Right lobe of liver (tissue), 6 donors: ENCODE measurements at places on chromosomes 12 and 14. TPM values are rescaled to one million over a fixed set of nuclear protein-coding genes. Genes with fewer than 3 reads are reported as not detected.

CBLN3 gene
- total RNA-seq, result 1.5 TPM

HOXC10 gene
- total RNA-seq, result not detected

GRCh38 chr12:39622306-39622705, 2.7 kb upstream of the ABCD2 start:
- peaks cover 5% of the 10 kb centered on the region for H3K4me1 ChIP-seq
- no peak overlapping the region for H3K27ac ChIP-seq
- no peak overlapping the region for H3K4me3 ChIP-seq
- no peak for DNase-seq
- H3K36me3 ChIP-seq, result no peaks in the 10 kb centered on the region

GRCh38 chr14:88044776-88045446, 40.0 kb downstream of the GPR65 start:
- H3K4me3 ChIP-seq, result peak overlapping the region; percentile 17
- peak overlapping the region; percentile 97 for H3K27ac ChIP-seq
- no peaks in the 10 kb centered on the region for H3K36me3 ChIP-seq
- H3K4me1 ChIP-seq, result no peaks in the 10 kb centered on the region
- no peak for DNase-seq

TMEM132D gene
- not detected for total RNA-seq

DNA sequence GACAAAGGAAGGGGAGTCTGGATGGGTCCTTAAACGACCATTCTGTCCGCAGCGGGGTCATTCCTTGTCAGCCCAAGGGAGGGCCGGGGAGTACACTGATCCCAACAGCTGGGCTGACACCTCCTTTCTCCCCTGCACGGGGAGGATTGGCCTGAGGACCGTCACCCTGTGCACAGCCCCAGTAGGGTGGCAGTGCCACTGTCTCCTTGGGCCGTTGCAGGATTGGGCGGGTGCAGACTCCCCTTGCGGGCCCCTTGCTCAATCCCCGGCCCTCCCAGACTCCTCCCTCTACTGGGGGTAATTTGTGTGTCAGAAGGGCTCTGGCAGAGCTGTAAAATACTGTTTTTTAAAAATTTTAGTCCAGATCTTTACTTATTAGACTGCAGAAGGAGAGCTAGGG, 12.6 kb upstream of the AMN start:
- no peaks in the 10 kb centered on the region for H3K27me3 ChIP-seq
- H3K4me1 ChIP-seq, result peaks cover 5% of the 10 kb centered on the region
- no peak overlapping the region for H3K27ac ChIP-seq

GRCh38 chr12:54374562-54375258, 9.8 kb downstream of the ZNF385A start:
- H3K4me3 ChIP-seq, result no peak overlapping the region
- no peak for DNase-seq
- no peak overlapping the region for H3K27ac ChIP-seq
- H3K27me3 ChIP-seq, result no peaks in the 10 kb centered on the region
- no peaks in the 10 kb centered on the region for H3K4me1 ChIP-seq
- no peaks in the 10 kb centered on the region for H3K36me3 ChIP-seq

DNA sequence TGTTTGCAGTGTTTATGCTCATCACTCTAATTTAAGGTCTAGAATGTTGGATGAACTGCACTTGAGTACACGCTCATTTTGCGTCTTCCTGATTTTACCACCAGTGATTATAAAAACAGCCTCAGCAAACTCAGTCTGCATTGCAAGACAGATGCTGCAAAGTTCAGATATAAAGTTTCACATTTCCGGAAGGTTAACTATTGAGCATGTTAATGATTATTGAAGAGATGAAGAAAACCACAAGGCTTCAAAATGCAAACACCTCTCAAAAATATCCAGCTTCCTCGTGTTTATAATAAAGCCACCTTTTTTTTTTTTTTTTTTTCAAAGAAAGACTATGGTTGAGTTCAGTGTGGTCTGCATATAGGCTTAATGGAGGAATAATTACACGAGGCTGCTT, 92.1 kb upstream of the BMP4 start:
- H3K4me1 ChIP-seq, result no peaks in the 10 kb centered on the region
- no peak overlapping the region for H3K4me3 ChIP-seq
- H3K27ac ChIP-seq, result no peak overlapping the region
- H3K27me3 ChIP-seq, result no peaks in the 10 kb centered on the region
- no peaks in the 10 kb centered on the region for H3K36me3 ChIP-seq
- DNase-seq, result no peak

SYT1 gene
- 0.82 TPM for total RNA-seq

GRCh38 chr14:102731871-102732800, 45.1 kb upstream of the TRAF3 start:
- no peak overlapping the region for H3K4me3 ChIP-seq
- H3K36me3 ChIP-seq, result no peaks in the 10 kb centered on the region
- no peaks in the 10 kb centered on the region for H3K4me1 ChIP-seq

IFNG-AS1 gene
- total RNA-seq, result not detected

DNA sequence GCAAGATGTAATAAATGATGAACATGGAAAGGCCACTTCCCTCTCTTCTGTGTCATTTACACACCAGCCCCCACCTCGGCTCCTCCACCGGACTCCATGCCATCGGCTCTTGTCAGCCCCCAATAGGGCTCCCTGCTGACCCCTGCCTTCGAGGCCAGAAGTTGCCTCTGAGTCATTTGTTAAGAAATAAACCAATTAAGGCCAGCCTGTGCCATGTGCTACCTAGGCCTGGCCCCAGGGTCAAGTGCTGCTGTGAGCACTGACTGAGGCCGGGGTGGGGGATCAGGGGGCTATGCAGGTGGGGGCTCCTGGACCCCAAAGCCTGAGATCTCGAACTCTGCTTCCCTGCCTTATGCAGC, 53.2 kb downstream of the TESC start:
- DNase-seq, result no peak
- H3K27me3 ChIP-seq, result no peaks in the 10 kb centered on the region
- no peak overlapping the region for H3K4me3 ChIP-seq
- H3K4me1 ChIP-seq, result no peaks in the 10 kb centered on the region

- H3K36me3 ChIP-seq, result no peaks in the 10 kb centered on the region
- no peak overlapping the region for H3K4me3 ChIP-seq
- peak overlapping the region; percentile 43 for H3K27ac ChIP-seq
- H3K27me3 ChIP-seq, result no peaks in the 10 kb centered on the region
- no peak for DNase-seq
These were observed 7.5 kb downstream of the PTPN6 start for GRCh38 chr12:6958609-6959057.

- no peaks in the 10 kb centered on the region for H3K4me1 ChIP-seq
- no peak overlapping the region for H3K4me3 ChIP-seq
- DNase-seq, result no peak
These were observed 1074.2 kb upstream of the NOVA1 start for GRCh38 chr14:27672047-27672446.

DNA sequence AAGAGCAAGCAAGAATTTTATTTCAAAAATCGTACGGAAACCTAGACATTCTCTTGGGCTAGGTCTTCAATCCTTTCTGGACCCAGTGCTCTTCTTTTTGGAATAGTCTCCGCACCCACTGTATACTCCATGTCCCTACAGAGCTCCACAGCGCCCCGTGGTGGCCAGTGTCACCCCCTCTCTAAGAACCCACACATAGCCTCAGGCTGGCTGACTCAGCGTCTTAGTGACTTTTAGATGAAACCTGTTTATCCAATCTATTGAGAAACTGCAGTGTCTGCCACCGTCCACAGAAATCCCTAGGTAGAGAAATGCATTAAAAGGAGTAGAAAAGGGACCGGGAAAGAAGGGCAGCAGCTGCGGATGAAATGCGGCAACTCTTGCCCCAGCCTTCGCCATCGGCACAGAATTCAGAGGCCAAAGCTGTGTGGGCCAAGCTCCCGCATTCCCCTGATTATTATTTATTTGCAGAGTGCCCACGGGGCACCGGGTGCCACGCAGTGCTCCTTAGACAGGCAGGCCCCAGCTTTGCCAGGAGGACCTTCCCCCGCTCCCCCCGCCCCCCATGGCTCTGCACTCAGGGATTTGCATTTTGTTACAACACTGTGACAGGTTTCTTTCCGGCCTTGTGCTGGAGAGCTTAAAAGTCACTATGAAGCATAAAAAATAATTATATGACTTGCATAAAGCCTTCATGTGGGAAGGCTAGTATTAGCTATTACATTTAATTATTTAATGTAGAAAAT, 170.1 kb upstream of the FKBP4 start:
- no peak for DNase-seq
- no peaks in the 10 kb centered on the region for H3K27me3 ChIP-seq
- no peaks in the 10 kb centered on the region for H3K36me3 ChIP-seq
- H3K4me1 ChIP-seq, result no peaks in the 10 kb centered on the region
- no peak overlapping the region for H3K4me3 ChIP-seq

NID2 gene
- 4.7 TPM for total RNA-seq
